H1 (cell line): ENCODE measurements at places on chromosomes 4 and X. TPM values are rescaled to one million over a fixed set of nuclear protein-coding genes. Genes with fewer than 3 reads are reported as not detected.

The SUV39H1 gene
- 14.1 and 14.8 TPM in 2 replicates for total RNA-seq

The SPANXN3 gene
- not detected in 2 replicates for total RNA-seq

GRCh38 chr4:157983300-157983699 is 189.5 kb downstream of the GASK1B start:
- no peak for DNase-seq

GRCh38 chrX:10254739-10255138 is 98.0 kb downstream of the CLCN4 start:
- no peak for DNase-seq

DNA sequence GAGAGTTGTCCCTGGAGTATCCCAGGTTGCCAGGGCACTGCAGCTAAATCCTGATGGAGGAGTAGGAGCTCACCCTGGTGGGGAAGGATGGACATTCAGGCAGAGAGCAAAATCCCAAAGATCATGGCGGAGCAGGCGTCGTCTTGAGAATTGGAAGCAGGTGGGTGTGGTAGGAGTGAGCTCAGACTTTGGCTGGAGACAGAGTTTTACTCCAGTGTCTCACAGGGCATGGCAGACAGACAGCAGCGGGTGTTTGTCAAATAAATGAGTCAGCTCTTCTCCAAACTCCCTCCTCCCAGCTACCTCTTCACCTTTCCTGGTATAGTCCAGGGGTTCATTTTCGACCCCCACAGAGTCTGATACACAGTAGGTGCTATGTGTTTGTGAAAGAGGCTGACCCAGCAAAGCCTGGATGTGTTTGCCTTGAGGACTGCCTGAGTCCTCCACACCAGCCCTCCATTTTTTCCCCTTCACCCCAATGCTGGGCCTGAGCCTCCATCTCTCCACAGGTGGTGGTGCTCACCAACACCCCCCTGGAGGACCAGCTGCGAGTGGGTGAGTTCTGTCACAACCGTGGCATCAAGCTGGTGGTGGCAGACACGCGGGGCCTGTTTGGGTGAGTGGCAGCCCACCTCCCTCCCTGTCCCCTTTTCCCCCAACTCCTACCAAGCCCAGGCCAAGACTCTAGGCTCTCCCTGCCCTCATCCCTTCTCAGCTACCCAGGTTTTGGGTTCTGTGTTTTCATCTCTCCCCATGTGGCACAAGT is 6.9 kb downstream of the UBA1 start:
- no peak for DNase-seq

DNA sequence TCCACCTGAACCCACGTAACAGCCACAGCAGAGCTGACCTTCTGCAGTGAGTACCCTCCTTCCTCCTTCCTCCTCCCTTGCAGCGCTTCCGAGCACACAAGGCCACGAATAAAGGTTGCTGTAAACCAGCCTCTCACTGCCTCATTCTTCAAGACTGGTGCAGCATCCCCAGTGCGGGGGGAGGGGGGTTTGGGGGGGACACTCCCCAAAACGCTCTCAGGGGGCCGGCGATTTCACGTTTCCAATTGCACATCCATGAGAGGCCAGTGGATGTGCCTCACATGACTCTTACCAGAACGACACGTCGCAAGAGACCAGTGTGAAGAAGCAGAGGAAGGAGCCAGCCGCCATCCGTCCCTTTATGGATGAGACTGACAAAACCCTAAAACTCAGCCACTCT is 5.2 kb downstream of the DHRSX start:
- DNase-seq, result no peak
